ENCODE measurements at places on chromosomes 7 and 10. TPM values are rescaled to one million over a fixed set of nuclear protein-coding genes. Genes with fewer than 3 reads are reported as not detected.

FAM180A gene
- total RNA-seq, result 2.9 TPM

- DNase-seq, result no peak
These were observed 285.6 kb upstream of the SORCS1 start for GRCh38 chr10:107450056-107450455.

GRCh38 chr10:125441151-125441550 lies 241.8 kb downstream of the TEX36 start:
- no peak for DNase-seq

DNA sequence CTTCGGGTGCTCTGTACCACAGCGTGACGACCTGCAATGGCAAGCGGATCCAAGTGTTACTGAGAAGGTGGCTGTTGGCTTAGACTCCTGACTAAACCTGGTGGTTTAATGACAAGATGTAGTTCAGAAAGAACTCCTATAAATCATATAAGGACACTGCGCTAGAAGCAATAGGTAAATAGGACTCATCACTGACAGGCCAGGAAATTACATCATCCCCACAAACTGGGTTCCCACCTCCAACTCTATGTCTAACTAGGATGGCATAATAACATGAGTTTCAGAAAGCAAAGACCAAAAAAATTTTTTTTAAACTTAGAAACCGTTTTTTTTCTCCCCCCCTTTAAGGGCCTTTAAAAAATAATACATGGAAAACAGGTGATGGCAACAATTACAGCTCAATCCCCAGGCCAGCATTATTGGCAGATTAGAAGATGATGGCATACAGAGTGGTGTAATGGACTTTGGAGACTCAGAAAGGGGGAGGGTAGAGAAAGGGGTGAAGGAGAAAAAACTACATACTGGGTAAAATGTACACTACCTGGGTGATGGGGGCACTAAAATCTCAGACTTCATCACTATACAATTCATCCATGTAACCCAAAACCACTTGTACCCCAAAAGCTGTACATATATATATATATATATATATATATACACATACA lies 81.4 kb upstream of the FAM133B start:
- no peak for DNase-seq

- peak; percentile 58 for DNase-seq
These were observed 8.4 kb downstream of the BAMBI start for GRCh38 chr10:28685717-28686116.

DNA sequence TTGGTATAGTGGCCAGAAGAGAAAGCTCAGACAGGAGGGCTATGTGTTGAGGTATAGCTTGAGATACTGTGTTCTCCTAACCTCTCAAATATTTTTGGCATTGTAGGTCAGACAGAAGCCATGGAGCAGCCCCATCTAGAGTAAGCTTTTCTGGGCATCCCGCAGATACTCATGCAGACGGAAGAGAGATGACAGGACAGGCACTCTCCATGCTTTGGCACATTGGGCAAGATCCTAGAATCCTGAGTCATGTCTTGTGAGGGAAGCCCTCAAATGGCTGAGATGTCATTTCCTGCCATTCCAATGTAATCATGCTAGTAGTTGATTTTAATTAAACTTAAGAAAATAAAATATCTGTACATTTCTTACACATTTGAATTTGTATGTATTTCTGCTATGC lies 16.8 kb upstream of the KIF20B start:
- DNase-seq, result no peak

GRCh38 chr7:45699726-45700390 lies 125.7 kb downstream of the ADCY1 start:
- no peak for DNase-seq

DNA sequence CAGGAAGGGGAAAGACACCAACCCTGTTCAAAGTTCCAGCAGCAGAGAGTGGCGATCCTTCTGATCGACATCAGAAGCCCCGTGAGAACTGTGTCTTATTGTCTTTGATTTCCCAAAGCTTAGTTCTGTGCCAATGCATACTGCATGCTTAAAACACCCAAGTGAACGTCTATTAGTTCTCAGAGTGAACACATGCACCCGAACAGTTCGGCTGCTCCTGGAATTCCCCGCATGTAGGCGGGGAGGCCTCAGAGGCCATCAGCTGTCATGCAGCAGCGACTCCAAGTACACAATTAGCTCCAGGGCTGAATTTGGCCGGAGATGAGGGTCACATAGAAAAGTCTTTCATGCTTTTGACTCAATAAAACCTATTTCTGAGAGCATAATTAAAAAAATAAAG lies 276.9 kb downstream of the ZMYND11 start:
- no peak for DNase-seq

DNA sequence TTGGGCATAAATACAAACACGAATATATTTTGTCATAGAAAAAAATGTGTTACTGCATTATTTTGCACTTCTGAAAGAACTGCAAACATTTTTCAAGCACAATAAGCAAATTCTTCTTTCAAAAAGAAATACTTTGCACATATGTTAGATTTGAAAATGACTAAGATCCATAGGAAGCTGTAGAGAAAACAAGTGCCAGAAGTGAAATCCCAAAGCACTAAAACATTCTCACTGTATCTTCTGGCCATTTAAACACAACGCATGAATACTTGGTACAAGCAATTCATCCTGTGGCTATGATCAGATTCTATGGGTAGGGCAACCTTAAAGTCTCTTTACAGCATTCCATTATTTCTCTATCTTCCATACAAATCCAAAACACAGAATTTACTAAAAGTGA lies 225.4 kb upstream of the IMMP2L start:
- no peak for DNase-seq

DNA sequence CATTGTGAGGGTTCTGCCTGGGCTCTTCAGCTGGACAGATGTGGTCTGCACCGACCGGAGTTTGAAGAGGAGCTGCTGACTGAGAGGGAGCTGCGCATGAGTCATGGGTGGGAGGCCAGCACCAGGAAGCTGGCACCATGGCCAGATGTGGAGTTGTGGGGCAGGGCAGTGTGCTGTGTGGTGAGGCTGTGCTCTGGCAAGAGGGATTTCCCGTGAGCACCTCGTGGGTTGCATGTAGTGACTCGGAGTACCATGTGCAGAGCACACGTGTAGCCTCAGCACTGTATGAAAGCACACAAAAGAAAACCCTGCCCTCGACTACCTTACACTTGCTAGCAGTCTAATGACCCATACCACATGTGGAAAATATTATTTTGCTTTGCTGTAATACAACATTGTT lies 103.4 kb downstream of the WNT2 start:
- DNase-seq, result peak; percentile 70

- no peak for DNase-seq
These were observed 467.4 kb downstream of the NEBL start for GRCh38 chr10:20429742-20430141.

GRCh38 chr7:77181015-77181595 lies 18.5 kb downstream of the FGL2 start:
- no peak for DNase-seq

GRCh38 chr10:35409094-35409582 lies 72.8 kb downstream of the CCNY start:
- peak; percentile 88 for DNase-seq

- DNase-seq, result peak; percentile 19
These were observed 529.5 kb upstream of the FZD8 start for GRCh38 chr10:36171556-36171952.

DNA sequence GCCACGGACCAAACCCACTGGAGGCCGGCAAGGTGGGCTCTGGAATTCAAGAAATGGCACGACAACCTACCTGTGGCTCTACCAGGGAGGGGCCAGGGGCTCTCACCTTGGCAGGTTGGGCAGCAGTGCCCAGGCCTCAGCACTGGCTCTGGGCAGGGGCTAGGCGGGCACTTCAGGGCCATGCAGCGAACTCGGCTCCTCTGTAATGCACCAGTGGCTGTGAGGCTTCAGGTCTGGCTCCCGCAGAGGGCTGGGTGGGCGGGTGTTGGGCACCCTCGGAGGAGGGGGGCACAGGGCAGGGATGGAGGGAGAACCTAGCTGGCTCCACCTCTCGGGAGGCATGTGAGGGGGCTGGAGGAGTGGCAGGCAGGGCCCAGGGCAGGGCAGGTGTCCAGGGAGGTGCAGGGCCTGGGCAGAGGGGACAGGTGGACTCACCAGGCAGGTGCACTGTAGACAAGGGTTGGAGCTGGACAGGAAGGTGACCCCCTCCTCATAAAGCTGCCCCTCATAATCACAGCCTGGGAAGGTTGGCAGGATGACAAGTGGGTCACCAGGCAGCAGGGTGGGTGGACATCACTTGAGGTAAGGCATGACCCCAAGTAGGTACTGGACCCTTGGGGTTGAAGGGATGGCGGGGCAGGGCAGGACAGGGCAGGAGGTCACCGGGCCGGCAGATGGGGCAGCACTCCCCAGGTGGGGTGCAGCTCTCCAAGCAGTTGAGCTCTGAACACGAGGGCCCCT lies 6.7 kb downstream of the KCP start:
- no peak for DNase-seq

Data from fibroblast of villous mesenchyme (primary cell).